ENCODE measurements at places on chromosomes 4 and X. TPM values are rescaled to one million over a fixed set of nuclear protein-coding genes. Genes with fewer than 3 reads are reported as not detected.

DNA sequence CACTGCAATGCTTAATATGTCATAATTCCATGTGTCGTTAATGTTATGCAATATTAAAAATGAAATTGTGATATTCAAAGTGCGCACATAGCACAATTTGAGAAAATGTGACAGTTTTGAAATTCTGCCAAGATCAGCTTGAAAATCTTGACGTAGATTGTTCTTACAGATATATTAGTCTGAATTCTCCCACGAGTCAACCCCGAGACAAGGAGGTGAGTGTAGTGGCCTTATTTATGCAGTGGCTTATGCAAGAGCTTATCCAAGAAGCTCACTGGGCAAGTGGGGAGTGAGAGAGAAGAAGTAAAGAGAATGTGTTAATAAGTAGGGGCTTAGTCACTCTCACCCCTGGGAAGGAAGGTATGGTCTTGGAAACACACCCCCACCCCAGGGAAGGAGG lies 286.1 kb upstream of the STS start:
- DNase-seq = no peak

DNA sequence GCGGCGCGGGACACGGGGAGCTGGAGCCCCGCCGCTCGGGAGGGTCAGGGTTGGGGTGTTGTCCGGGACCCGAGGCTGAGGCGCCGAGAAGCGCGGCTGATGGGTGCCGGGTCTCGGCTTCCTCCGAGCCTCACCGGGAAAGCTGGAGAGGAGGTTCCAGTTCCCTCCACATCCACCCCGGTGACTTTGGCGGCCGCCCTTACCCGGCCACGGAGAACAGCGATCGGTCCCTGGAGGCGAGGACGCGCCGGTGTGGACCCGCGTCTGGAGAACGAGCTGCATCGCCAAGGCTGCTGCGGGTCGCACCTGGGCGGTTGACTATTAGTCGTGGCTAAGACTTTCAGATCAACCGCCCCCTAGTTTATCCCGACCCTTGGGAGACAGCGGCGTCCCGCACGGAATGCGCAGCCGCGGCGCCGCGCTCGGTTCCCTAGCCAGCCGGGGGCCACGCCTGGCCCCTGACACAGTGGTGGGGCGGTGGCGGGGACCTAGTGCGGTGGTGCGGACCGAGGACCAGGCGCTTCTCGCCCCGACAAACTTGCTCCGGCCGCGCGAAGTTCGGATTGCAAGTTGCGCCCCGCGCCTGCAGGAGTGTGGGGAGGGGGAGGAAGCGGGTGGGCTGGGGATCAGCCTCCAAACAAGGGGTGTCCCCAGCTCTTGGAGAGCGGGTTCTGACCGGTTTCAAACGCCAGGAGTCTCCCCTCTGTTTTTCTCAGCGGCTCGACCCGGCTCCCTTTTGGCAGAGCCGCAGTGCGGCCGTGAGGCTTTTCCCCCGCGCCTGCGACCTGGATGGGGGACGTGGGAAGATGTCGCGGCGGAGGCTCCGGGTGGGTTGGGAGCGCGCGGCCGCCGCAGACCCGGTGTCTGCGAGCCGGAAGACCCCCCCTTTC lies 568 bp downstream of the FHDC1 start:
- DNase-seq = peak; percentile 34

DIPK2B gene
- total RNA-seq = not detected

ARHGAP4 gene
- 151 TPM for total RNA-seq

CYLC1 gene
- total RNA-seq = not detected

FIP1L1 gene
- 80.1 TPM for total RNA-seq

ZIC3 gene
- total RNA-seq = not detected

TSR2 gene
- total RNA-seq = 42.4 TPM

GRCh38 chrX:24259544-24260240 lies 54.2 kb downstream of the SUPT20HL2 start:
- no peak for DNase-seq

NEXMIF gene
- 0.53 TPM for total RNA-seq

HELT gene
- not detected for total RNA-seq

Data from activated B cell treated with CpG ODN at 0.5 μM for 24 hours (primary cell).